ENCODE measurements at places on chromosomes 6 and 20. TPM values are rescaled to one million over a fixed set of nuclear protein-coding genes. Genes with fewer than 3 reads are reported as not detected.

Gene IPCEF1
- not detected for total RNA-seq

Gene CAGE1
- not detected for total RNA-seq

Gene HAO1
- total RNA-seq = not detected

Gene CEP57L1
- total RNA-seq = 7.6 TPM

Gene CST7
- total RNA-seq = not detected

Gene PRND
- not detected for total RNA-seq
